ENCODE measurements at places on chromosomes 11 and 22.

- no peak for DNase-seq
Measured at GRCh38 chr22:41096391-41096790, 4.0 kb downstream of the EP300 start.

DNA sequence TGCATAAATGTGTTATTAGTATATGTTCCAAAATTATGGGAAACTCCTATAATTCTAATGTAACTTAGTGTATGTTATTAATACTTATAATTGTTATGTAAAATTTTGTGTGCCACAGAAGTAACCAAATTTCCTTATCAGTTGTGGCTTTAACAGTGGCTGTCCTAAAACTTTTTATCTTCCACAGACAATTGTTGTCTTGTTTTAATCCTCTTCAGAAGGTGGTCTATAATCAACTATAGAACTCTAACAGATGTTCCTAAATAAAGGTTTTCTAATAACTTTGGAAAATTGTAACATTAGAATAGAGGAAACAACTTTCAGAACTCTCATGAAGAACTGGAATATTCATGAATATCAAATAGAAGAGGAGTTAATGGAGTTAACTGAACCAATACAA is 44.4 kb upstream of the DBX1 start:
- DNase-seq: no peak

GRCh38 chr11:115008799-115009198 is 330.5 kb downstream of the NXPE2 start:
- no peak for DNase-seq

DNA sequence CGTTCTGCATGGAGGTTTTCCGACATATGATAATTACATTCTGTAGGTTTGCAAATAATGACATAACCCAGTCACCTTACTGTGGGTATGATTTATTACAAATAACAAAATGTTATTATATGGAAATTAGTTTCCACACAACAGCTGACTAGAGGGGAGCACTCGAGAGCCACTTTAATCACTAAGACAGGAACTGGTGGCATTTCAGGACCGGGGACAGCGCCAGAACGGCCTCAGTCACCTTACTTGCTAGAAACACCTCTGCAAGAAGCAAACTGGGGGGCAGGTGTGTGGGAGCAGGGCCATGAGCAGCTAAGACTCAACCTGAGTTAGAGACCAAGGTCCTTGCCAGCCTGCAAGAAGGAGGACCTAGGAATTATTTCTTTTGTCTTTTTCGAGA is 199.9 kb downstream of the DSCAML1 start:
- DNase-seq: peak; percentile 19

GRCh38 chr11:1341928-1342524 is 32.6 kb upstream of the TOLLIP start:
- no peak for DNase-seq

DNA sequence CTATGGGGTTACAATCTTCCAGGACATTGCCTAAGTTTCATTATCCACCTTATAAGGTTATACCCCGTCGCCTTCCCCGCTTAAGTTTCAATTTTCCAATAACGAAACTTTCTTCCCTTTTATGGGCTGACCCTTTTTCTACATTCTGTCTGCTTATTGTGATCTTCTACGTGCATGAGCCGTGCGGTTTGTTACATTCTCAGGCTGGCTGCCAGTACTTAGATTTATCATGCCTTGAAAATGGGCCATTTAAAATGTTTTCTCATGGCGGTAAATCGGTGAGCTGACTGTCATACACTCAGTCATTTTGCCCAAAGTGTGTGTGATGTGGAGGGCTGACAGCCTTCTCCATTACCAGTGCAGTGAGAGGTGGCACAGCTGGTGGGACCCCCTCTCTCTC is 23.3 kb downstream of the DGCR6L start:
- no peak for DNase-seq

- DNase-seq: peak; percentile 98
Measured at GRCh38 chr11:85718991-85719807, 33.2 kb upstream of the CCDC89 start.

GRCh38 chr11:108034034-108034433 is 25.3 kb downstream of the CUL5 start:
- no peak for DNase-seq

- no peak for DNase-seq
Measured at GRCh38 chr11:123282597-123282996, 87.5 kb upstream of the CLMP start.

GRCh38 chr11:26027887-26028286 is 304.0 kb upstream of the ANO3 start:
- no peak for DNase-seq

GRCh38 chr22:30823015-30823370 is 128.3 kb downstream of the OSBP2 start:
- no peak for DNase-seq

DNA sequence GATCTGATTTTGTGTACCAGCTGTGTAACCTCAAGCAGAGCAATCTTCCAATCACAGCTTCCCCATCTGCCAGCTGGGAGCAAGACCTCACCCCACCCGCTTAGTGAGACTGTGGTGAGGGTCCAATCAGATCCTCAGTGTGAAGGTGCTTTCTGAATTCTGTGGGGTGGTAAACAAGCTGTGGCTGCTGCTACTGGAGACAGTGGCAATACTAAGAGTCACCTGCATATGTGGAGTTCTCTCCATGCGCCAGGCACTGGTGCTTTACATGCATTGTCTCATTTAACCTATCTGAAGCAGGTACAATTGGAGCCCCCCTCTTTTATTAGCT is 50.4 kb downstream of the CWC15 start:
- no peak for DNase-seq

GRCh38 chr11:96227244-96227643 is 115.8 kb downstream of the MAML2 start:
- no peak for DNase-seq

DNA sequence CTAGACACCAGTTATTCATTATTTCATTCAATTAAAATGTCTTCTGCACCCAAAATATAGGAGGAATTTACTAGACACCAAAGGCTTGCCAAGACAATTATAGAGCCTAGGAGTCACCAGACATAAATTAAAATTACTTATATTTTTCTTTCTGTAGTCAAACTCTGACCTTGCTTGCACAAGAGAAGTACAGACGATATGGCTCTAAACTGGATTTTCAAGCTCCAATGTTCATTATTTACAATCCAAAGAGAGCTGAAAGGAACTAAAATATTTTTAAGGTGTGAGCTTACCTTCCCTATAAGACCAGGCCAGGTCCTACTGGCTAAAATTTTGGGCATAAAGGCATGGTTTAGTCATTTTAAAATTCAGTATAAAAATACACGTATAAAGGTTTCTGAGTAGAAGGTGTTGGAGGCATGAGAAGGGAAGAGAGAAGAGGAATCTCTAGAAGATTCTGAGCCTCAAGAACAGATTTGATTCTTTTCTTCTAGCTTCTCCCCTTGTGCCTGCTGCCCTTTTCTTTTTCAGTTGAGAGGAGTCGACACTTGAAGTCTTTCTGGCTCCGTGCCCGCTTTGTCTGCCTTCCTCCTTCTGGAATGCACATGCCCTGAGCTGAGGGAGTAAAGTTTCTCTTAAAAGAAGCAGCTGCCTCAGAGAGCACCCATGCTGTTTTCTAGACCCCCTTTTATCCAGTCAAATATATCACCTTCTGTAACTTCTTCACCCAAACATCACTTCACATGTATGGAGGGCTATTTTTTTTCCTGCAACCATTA is 13.5 kb downstream of the C11orf97 start:
- peak; percentile 51 for DNase-seq

DNA sequence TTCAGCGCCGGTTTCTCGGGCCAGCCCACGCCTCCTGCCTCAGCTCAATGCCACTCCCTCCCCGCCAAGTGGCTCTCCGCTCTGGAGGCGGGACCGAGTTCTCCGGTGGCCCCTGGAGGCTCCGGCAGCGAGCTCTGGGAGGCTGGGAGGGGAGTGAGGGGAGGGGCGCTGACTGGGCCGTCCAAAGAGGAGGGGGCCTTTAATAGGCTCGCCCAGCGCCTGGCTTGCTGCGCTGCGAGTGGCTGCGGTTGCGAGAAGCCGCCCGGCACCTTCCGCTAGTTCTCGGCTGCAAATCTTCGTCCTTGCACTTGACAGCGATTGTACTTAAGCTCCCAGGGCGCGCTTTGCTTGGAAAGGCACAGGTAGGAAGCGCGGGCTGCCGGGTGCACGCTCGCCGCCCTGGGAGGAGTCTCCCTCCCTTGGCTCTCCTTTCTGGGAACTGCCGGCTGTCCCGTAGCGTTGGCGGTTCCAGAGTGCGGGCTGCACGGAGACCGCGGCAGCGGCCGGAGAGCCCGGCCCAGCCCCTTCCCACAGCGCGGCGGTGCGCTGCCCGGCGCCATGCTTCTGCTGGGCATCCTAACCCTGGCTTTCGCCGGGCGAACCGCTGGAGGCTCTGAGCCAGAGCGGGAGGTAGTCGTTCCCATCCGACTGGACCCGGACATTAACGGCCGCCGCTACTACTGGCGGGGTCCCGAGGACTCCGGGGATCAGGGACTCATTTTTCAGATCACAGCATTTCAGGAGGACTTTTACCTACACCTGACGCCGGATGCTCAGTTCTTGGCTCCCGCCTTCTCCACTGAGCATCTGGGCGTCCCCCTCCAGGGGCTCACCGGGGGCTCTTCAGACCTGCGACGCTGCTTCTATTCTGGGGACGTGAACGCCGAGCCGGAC is at the start of gene ADAMTS15:
TSS of gene ADAMTS15 (plus strand) at position 230 of the 894 bp plus-strand sequence. CDS start at position 559, 329 bp downstream.
- peak; percentile 73 for DNase-seq

DNA sequence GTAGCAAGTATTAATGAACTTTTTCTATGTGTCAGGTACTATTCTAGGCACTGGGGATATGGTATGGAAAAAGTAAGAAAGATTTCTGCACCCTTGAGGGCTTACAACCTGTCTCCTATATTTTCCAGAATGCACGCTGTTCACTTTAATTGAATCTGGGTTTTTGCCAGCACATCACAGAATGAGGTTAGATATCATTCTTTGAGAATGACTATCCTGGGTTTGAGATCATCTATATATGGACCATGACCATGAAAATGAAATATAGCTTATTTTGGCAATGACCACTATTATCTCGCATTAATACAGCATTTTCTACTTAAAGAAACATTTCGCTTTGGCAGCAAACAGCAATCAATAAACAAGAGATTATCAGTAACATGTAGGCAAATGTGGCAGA is 46.9 kb downstream of the C11orf71 start:
- no peak for DNase-seq

DNA sequence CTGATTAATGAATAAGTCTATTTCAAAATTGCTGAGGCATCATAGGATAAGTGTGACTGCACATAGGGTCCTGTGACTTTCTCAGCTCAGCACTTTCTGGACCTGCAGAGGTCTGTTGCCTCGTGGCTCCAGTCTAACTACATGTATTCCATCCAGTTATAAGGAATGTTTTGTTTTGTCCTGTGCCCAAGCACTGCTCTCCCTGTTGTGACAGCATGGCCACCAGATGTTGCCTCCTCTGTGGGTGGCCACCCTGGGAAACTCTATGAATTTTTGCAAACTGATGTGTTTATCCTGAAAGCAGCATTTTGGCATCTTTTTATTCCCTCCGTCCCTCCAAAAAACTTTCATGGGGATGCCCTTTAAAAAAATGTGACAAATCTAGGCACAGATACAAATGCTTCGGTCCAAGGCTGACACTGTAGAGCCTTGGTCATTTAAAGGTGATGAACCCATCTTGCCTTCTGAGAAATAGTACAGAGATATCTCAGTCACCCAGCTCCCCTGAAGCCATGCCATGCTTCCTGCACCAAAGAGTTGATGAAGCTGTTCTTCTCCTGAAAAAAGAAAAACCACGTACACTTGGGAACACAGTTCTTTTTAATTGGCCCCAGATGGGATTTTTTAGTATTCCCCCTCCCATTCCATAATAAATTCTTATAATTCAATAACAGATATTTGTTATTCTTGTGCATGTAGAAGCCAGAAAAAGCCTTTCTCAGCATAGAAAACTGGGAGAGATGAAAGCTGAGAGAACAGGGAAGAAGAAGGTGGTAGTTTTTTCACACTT is 72.6 kb downstream of the CCDC34 start:
- no peak for DNase-seq

- DNase-seq: no peak
Measured at GRCh38 chr11:126930091-126930841, 70.3 kb downstream of the KIRREL3 start.

DNA sequence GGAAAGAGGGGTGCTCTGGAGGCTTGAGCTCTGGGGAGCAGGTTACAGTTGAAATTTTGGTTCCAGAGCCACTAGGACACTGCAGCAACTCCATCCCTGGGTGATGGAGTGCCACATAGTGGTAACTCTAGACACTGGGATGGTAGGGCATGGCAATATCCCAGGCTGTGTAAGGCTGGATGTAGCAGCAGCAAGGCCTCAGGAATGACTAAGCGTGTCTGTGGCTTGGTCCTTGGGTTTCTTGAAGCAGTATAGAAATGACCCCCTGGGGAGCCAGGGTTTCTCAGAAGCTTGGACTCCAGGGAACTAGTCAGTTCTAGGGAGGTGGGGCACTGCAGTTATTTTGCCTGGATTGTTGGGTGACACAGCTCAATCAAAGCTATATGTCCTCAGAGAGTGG is 8.1 kb downstream of the MS4A4A start:
- DNase-seq: no peak

DNA sequence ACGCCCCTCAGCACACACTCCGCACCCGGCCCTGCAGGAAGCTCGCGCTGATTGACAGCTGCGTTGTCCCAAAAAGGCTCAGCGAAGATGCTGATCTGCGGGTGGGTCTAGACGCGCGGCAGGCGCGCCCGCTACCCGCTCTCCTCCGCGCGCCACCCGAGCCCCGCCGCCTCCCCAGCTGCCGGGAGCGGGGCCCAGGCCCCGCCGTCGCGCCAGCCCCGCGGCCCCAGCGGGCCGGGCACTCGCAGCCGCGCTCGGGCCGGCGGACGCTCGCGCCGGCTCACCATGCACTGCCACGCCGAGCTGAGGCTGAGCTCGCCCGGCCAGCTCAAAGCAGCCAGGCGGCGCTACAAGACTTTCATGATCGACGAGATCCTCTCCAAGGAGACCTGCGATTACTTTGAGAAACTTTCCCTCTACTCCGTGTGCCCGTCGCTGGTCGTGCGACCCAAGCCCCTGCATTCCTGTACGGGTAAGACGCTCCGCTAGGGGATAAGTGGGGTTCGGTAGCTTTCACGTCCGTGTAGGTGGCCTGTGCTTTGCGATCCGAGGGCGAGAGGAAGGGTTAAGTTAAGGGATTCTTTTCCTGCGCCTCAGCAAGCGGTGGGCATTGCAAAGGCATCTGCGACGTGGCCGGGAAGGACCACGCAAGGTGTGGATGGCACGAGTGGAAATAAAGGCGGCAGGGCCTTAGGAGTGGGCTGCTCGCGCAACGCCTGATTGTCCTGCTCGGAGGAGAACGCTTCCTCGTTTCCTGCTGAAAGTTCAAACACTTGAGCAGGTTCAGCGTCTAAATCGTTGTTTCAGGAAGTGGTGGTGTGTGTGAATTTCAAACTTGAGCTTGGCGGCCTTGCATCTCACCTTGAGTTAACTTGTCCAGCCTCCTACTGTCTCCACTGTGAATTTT is at the start of gene BARX2:
TSS of gene BARX2 (plus strand) at position 98 of the 907 bp plus-strand sequence. CDS start at position 286, 188 bp downstream.
- DNase-seq: peak; percentile 36

DNA sequence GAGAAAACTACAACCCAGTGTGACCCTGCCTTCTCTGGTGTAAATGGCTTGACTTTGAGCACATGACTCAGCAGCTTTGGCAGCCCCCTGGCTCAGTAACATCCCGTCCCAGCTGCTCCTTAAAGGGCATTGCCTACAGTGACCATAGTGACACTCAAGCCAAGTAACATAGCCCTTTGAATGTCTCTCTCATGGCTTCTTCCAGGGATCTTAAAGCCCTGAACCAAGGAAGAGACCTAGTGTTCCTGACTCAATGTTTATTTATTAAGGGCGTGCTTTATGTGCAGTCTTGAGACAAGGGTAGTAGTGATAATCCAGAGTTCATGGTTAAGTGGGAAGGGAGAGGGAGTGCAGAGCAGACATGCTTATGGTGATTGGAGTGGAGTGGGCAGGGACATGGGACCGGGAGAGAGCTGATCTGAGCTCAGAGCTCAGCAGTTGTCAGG is 125.7 kb downstream of the PARVA start:
- DNase-seq: no peak
